ENCODE measurements at places on chromosomes 1 and 21. TPM values are rescaled to one million over a fixed set of nuclear protein-coding genes. Genes with fewer than 3 reads are reported as not detected.

The HPDL gene
- 0.32 TPM for total RNA-seq

The PTPN14 gene
- 102 TPM for total RNA-seq

DNA sequence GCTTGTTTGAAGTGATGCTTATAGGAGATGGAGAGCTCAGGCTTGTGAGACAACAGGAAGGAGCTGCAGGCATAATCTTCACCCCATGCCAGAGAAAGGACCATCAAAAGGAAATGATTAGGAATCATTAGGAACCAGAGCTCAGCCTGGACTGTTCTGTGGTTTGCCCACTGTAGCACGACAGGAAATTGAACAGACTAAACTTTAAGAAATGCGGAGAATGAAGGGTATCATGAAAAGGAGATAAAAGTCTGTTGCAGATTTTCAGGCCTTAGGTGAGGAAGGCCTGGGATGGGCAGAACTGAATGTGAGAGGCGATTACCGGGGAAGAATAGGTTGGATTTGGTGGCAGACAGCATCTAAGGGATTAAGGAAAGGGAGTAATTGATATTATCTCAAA is 292.0 kb upstream of the PLXNA2 start:
- H3K27ac ChIP-seq: peak overlapping the region; percentile 47
- peaks cover 11% of the 10 kb centered on the region for H3K4me1 ChIP-seq
- peaks cover under 1% of the 10 kb centered on the region for H3K27me3 ChIP-seq
- H3K4me3 ChIP-seq: no peak overlapping the region

DNA sequence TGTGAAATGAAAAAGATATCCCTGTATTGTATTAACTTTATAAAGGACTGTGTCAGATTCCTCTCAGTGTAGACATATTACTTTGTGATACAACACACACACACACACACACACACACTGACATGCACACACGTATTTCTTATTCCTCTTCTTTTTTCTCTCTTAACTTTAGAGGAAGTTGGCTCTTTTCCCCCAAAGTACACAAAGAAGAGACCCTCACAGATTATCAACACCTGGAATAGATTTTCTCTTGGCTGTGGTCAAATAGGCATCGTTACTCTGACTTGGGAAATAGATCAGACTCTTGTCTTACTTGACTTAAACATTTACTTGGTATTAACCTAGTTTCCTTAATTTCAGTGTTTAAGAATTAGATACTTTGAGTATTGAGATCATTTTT is 792.8 kb downstream of the ADGRL2 start:
- H3K4me3 ChIP-seq: no peak overlapping the region
- no peaks in the 10 kb centered on the region for H3K4me1 ChIP-seq
- DNase-seq: no peak
- H3K27ac ChIP-seq: no peak overlapping the region
- no peaks in the 10 kb centered on the region for H3K36me3 ChIP-seq

GRCh38 chr1:112247961-112248360 is 148.1 kb upstream of the CTTNBP2NL start:
- no peaks in the 10 kb centered on the region for H3K36me3 ChIP-seq
- DNase-seq: no peak
- peaks cover 16% of the 10 kb centered on the region for H3K4me1 ChIP-seq
- no peak overlapping the region for H3K4me3 ChIP-seq

GRCh38 chr1:100422065-100422464 is 69.8 kb downstream of the CDC14A start:
- no peak overlapping the region for H3K27ac ChIP-seq
- no peak for DNase-seq
- no peaks in the 10 kb centered on the region for H3K27me3 ChIP-seq
- H3K4me1 ChIP-seq: no peaks in the 10 kb centered on the region
- H3K36me3 ChIP-seq: no peaks in the 10 kb centered on the region

The GJB3 gene
- not detected for total RNA-seq

- peak overlapping the region; percentile 78 for H3K27ac ChIP-seq
- H3K36me3 ChIP-seq: no peaks in the 10 kb centered on the region
- peaks cover 36% of the 10 kb centered on the region for H3K4me1 ChIP-seq
- DNase-seq: peak; percentile 73
Measured at GRCh38 chr1:18965206-18966173, 9.0 kb upstream of the IFFO2 start.
